Tibial nerve (tissue), 4 donors: ENCODE measurements at places on chromosomes 2 and 18. TPM values are rescaled to one million over a fixed set of nuclear protein-coding genes. Genes with fewer than 3 reads are reported as not detected.
A peak's percentile ranks its signal among the peaks of the same experiment; 100 is the strongest.

Gene INHA
- total RNA-seq = not detected

Gene DAW1
- not detected for total RNA-seq

Gene SCYGR5
- not detected for total RNA-seq

Gene LYPD6B
- total RNA-seq = not detected

Gene FAM110C
- total RNA-seq = 0.39 TPM

Gene MARCHF7
- total RNA-seq = 85.0 TPM

Gene TCF23
- total RNA-seq = not detected

DNA sequence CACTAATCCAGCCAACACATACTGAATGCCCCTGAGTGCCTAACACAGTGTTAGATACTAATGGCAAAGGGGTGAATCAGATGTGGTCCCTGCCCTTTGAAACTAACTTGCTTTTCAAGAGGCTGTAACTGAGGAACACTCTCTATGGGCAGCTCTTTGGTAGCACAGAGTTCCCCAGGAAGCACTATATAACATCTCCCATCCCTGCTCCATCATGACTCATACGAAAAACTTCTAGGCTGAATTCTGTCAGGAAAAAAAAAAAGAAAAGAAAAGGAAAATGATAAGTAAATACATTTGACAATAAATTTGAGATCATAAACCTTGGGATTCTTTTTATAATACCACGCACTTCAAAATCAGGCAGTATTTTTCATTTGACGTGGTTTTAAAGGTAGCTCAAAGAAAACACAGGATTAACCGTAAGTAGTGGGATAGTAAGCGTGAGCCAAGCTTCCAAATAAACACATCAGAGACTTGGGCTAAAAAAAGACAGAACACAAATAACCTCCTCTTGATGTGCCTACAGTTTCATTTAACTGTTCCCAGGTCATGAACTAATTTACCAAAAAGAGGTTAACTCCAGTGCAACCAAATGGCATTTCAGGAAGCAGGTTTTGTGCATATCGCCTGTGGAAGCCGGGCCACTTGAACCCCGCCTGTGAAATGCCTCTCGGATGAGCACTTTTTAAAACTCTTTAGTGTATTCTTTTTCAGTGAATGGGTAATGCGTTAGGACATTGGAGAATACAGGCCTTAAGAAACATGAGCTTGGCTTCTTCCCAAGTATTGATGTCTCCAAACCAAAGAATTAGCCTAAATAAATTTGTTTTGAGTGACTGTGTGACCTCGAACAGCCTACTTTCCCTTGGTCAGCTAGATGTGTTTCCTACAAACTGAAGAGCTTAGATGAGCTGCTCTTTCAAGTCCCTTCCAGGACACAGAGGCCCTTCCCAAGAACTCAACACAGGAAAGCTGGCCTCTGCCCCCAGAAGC, 42.0 kb downstream of the RDH14 start:
- H3K36me3 ChIP-seq = no peaks in the 10 kb centered on the region
- H3K4me1 ChIP-seq = peaks cover 26% of the 10 kb centered on the region
- H3K4me3 ChIP-seq = no peak overlapping the region
- DNase-seq = no peak
- H3K27me3 ChIP-seq = no peaks in the 10 kb centered on the region

GRCh38 chr18:13217466-13217961, 1.0 kb upstream of the LDLRAD4 start:
- H3K27ac ChIP-seq = no peak overlapping the region
- peaks cover 7% of the 10 kb centered on the region for H3K27me3 ChIP-seq
- H3K4me1 ChIP-seq = peaks cover 61% of the 10 kb centered on the region
- no peak for DNase-seq

DNA sequence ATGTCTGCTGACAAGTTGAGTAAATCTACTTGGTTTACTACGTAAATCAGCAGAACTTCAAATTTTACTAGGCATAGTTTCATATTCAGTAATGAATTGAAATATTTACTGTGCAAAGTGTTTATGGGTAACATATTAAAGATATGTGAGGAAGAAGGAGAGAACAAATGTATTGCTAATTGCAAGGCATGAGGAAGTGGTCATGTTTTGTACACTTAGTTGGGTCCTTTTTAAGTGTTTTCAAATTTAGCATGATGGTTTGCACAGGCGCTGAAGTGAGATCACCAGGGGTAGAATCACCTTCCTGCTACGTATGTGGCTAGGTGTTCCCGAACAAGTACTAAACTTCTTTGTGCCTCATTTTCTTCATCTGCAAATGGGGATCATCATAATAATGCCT, 1534.4 kb downstream of the LRP1B start:
- no peaks in the 10 kb centered on the region for H3K27me3 ChIP-seq
- no peaks in the 10 kb centered on the region for H3K36me3 ChIP-seq

GRCh38 chr18:63271148-63271547, 48.4 kb downstream of the BCL2 start:
- H3K27me3 ChIP-seq = no peaks in the 10 kb centered on the region
- H3K4me1 ChIP-seq = peaks cover 53% of the 10 kb centered on the region
- peak overlapping the region; percentile 69 for H3K27ac ChIP-seq
- no peaks in the 10 kb centered on the region for H3K36me3 ChIP-seq
- no peak for DNase-seq

DNA sequence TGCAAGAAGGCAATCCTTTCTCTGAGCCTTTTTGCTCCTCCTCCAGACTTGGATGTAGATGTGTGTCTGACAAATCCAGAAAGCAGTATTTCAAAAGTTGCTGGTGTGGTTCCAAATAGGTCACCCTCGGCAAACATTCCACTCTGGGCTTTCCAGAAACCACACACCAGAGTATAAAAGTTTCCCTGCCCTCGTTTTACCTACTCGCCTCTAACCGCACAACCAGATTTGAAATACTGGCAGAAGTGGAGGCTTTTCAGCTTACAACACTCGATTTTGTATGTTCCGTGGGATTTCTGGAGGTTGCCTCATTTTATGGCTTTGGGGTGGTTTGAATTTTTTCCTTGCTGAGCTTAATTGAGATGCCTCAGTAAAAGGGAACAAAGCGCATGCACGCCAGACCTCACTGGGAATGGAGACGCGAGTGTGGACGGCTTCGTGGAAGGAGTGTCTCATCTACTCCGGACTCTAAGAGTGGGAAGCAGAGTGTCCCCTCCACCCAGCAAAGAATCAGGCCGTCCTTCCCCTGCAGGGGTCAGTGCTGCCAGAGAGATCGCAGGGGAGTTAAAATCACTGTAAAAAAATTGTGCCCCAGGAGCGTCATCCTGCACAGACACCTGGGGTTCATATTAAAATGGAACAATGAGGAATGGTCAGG, 44.0 kb upstream of the RPL31 start:
- no peaks in the 10 kb centered on the region for H3K36me3 ChIP-seq
- DNase-seq = peak; percentile 71
- peaks cover 13% of the 10 kb centered on the region for H3K4me1 ChIP-seq
- H3K27ac ChIP-seq = no peak overlapping the region

- H3K27ac ChIP-seq = no peak overlapping the region
- H3K4me3 ChIP-seq = no peak overlapping the region
- H3K4me1 ChIP-seq = no peaks in the 10 kb centered on the region
- no peak for DNase-seq
- no peaks in the 10 kb centered on the region for H3K27me3 ChIP-seq
These were observed 20.8 kb downstream of the LDLRAD4 start for GRCh38 chr18:13239171-13239956.

- no peaks in the 10 kb centered on the region for H3K4me1 ChIP-seq
- H3K4me3 ChIP-seq = no peak overlapping the region
- no peaks in the 10 kb centered on the region for H3K27me3 ChIP-seq
- H3K27ac ChIP-seq = no peak overlapping the region
These were observed 10.4 kb upstream of the MAP4K3 start for GRCh38 chr2:39447266-39448168.

DNA sequence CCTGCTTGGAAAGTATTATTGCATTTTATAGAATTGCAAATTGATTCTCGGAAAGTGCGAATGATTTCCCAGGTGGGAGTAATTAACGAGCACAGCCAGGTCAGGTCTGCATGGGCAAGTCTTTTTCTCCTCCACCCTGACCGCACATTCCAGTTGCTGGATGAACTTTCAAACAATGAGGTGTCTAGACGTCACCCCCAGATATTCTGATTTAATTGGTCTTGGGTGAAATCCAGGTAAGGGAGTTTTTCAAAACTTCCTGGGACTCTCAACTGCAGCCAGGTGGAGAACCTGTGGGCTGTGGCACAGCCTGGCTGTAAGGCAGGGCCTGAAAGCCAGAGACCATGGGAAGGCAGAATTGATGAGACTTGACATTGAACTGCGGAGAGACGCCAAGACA, 15.9 kb upstream of the RNF152 start:
- H3K27ac ChIP-seq = no peak overlapping the region
- no peaks in the 10 kb centered on the region for H3K36me3 ChIP-seq

DNA sequence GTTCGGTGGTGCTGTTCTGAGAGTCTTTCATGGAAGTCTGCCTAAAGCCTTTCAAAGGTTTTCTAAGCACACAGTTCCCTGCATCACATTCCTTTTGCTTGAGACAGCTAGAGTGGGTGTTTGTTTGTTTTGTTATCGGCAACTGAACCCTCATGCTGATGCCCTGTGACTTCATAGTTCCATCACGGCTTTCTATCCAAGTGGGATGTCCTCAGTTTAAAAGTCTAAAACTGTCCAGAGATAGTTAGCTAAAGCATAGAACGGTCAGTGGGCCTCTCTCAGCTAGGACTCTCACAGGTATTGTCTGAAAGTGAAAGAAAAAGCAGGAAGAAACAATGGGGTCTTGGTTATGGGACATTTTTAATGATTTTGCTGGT, 337.3 kb downstream of the OSR1 start:
- H3K36me3 ChIP-seq = peaks cover 3% of the 10 kb centered on the region
- no peaks in the 10 kb centered on the region for H3K4me1 ChIP-seq
- H3K27me3 ChIP-seq = no peaks in the 10 kb centered on the region
- no peak overlapping the region for H3K27ac ChIP-seq
- H3K4me3 ChIP-seq = no peak overlapping the region
- no peak for DNase-seq

DNA sequence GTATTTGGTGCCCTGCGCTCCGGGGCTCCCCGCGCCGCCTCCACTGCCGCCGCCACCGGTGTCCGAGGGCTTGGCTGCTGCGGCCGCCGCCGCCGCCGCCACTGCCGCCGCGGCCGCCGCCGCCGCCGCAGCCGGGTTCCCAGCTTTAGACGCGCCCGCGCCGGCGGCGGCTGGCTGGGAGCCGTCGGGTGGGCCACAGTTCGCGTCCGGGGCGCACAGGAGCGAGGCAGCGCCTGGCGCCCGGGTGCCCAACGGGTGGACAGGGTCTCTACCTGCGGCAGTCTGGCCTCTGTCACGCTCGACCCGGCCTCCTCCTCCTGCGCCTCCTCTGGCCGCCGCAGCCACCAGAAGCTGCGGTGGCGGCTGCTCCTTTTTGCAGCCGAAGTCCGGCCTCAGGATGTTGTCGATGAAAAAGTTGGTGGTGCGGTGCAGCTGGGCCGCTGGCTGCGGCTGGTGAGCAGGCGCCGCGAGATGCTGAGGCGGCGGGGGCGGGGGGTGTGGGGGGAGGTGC, 951 bp downstream of the EN1 start:
- H3K36me3 ChIP-seq = no peaks in the 10 kb centered on the region
- H3K4me3 ChIP-seq = peak overlapping the region; percentile 51
- H3K4me1 ChIP-seq = peaks cover 29% of the 10 kb centered on the region
- DNase-seq = no peak

- H3K4me1 ChIP-seq = peaks cover 15% of the 10 kb centered on the region
- no peak overlapping the region for H3K4me3 ChIP-seq
- no peaks in the 10 kb centered on the region for H3K36me3 ChIP-seq
These were observed 1.9 kb downstream of the ALKAL2 start for GRCh38 chr2:286035-286434.

DNA sequence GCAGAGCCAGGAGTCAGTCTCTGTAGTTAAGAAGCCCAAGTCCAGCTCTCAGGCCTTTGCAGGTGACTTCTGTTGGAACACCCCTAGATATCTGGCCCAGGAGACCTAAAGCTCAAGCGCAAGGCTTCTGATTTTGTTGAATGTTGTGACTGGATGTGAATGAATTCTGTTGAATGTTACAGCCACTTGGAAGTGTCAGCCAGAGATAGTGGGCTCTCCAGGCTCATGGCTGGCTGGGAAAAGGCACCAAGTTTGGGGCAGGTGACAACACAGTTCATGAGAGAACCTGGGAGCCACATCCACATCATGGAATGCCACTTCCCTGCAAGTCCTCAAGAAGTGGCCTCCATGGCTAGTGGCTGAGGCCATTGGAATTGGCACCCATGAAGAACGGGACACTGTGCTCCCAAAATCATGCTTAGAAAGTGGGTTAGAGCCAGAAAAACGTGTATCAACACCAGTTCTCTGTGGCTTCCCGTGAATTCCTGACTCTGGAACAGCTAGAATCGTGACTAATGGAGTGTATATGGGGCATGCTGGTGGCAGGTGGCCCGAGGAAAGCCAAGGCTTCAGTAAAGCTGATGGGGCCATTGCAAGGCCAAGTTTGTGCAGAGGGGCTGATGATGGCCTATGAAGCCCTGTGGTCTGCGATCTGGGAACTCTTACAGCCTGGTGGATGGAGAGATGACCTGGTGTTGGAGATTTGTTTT, 30.2 kb downstream of the EDAR start:
- H3K36me3 ChIP-seq = no peaks in the 10 kb centered on the region
- H3K27ac ChIP-seq = no peak overlapping the region
- no peak overlapping the region for H3K4me3 ChIP-seq
- H3K4me1 ChIP-seq = no peaks in the 10 kb centered on the region
- no peak for DNase-seq

DNA sequence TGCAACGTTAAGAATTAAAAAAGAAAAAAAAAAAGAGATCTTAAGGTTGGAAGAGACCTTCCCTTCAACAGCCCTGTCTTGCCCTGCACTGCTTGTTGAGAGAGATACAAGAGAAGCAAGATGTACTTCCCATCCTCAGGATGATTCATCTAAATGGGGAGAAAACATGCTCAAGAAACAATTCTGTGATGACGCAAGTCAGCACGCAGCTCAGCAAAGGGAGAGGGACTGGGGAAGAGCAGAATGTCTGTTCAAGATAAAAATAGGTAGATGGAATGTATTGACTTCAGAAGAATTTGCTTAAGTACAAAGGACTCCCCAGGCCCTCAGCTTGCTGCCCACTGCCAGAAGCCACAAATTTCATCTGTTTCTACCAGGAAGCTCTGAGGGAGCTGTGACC, 198.2 kb upstream of the SPRED2 start:
- no peaks in the 10 kb centered on the region for H3K4me1 ChIP-seq
- no peaks in the 10 kb centered on the region for H3K36me3 ChIP-seq
- H3K27me3 ChIP-seq = no peaks in the 10 kb centered on the region
- H3K27ac ChIP-seq = no peak overlapping the region
- DNase-seq = no peak

DNA sequence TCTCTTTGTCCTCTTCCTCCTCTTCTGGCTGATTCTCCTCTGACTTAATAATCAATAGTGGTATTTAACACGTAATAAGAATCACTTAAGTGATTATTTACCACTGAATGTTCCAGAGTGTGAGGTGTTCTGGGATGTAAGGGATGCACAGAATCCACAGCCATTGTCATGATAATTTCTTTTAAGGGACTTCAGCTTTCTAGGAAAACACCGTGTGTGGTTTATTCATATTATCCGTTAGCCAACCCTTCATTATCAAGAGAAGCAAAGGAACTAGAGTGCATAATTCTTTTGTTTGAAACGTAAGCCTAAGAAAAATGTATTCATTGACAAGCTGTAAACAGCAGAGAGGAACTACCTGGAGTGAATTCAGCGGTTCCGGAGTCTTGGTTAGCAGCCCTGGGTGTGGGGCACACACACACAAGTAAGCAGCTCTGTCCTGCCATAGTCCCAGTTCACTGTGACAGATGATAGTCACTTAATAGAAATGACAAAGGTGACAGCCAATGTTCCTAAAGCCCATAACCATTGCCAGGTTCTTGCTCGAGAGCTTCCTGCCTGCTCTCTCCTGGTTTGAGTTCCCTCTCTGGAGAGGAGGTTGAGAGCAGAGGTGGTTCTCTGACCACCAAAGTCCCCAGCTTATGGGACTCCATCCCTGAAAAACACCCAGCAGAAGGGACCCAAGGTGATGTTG, 101.9 kb downstream of the ACOXL start:
- no peak overlapping the region for H3K4me3 ChIP-seq
- H3K36me3 ChIP-seq = no peaks in the 10 kb centered on the region
- DNase-seq = no peak
- no peak overlapping the region for H3K27ac ChIP-seq
- H3K27me3 ChIP-seq = no peaks in the 10 kb centered on the region
